Breast epithelium (tissue), 4 donors: ENCODE measurements at places on chromosomes 2 and 18. TPM values are rescaled to one million over a fixed set of nuclear protein-coding genes. Genes with fewer than 3 reads are reported as not detected.

DNA sequence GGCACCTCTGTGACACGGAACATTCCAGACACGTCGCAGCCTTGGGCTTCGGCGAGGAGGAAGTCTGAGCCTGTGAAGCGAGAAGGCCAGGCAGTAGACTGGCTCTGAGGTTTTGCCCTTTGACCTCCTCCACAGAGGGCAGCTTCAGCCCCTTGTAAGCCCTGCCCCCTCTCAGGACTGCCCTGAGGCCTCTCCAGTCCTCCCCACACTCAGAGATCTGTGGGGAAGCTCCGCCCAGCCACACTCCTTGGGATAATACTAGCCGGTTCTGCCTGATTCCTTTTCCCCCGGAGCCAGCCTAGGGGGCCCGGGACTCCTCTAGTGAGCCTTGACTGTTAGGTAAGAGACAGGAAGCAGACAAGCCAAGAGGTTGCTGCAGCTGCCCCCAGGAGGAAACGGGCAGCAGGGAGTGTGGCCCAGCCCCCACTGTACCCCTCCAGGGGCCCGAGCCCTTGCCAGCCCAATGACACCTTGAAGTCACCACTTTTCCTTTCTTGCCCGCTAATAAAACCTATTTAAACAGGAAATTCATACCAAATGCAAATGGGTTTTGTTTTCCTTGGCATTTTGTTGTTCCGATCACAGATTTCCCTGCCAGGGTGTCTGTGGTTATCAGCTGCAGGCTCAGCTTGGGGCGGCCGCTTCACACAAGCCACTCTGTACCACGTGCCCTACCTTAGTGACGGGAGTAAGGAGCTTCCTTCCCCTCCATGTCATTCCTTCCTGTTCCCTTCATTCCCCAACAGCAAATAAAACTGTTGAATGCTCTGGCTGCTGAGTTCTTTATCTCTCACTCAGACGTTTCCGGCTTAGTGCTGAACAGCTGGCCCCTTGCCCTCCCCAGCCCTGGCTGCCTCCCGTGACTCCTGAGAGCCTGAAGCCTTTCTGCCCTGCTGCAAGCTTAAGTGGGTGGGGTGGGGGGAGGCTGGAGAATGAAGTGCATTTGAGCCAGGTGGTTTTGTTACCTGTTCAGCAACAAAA is 124.7 kb downstream of the CABLES1 start:
- peak; percentile 78 for DNase-seq

DNA sequence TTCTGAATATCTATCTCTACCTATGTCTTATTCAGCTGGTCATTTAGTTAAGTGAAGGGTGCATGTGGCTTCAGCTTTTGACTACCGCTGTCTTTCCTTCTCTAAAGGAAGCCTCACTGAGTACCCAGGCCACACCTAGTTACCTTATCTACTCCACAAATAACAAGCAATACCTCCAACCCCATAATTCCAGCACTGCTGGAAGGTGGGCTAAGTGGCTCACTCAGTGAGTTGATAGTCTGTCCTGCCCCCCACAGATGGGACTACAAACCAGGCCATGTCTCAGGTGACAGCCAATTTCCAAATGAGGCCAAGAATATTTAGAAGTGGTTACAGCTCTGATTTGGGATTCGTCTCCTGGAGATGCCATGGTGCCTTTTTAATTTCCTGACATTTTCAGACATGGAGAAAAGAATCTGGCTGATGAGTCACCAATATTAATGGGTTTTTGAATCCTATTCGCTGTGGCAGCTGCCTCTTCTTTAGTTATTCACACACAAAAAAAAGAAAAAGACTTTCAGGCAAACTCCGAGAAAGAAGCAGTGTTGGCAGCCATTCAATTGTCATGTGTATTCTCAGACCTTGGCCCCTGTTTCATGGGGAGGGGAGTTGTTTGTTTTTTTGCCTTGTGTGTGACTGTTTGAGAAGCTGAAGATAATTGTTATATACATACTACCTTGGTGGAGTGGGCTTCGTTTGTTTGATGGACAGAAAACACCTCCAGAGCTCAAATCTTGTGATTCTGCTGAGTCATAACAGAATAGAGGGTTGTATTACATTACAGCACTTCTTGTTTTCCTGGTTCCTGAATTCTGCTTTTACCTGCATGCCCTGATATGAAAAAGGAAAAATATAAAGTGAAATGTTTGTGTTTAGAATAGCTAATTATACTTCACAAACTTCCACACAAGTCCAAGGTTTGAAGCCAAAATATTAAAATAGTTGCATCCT is 64.2 kb downstream of the SCG2 start:
- no peak for DNase-seq

GRCh38 chr2:196750977-196751631 is 48.4 kb downstream of the GTF3C3 start:
- DNase-seq: no peak

GRCh38 chr2:62441421-62441820 is 64.6 kb downstream of the TMEM17 start:
- DNase-seq: no peak

- no peak for DNase-seq
Measured at GRCh38 chr2:45477546-45477945, 133.5 kb downstream of the SRBD1 start.

DNA sequence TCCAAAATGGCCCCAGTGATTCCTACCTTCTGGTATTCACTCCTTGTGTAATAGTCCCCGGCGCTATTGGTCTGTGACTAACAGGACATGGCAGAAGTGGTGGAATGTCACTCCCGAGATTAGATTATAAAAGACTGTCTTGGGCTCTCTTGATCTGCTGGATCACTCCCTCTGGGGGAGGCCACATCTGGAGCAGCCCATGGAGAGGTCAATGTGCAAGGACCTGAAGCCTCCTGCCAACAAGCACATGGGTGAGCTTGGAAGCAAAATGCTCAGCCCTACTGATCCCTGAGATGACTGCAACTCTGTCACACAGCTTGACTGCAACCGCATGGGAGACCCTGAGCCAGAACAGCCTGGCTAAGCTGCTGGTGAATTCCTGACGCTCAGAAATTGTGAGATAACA is 94.3 kb upstream of the GLI2 start:
- no peak for DNase-seq

GRCh38 chr2:222778400-222778799 is 82.4 kb upstream of the ACSL3 start:
- DNase-seq: no peak

DNA sequence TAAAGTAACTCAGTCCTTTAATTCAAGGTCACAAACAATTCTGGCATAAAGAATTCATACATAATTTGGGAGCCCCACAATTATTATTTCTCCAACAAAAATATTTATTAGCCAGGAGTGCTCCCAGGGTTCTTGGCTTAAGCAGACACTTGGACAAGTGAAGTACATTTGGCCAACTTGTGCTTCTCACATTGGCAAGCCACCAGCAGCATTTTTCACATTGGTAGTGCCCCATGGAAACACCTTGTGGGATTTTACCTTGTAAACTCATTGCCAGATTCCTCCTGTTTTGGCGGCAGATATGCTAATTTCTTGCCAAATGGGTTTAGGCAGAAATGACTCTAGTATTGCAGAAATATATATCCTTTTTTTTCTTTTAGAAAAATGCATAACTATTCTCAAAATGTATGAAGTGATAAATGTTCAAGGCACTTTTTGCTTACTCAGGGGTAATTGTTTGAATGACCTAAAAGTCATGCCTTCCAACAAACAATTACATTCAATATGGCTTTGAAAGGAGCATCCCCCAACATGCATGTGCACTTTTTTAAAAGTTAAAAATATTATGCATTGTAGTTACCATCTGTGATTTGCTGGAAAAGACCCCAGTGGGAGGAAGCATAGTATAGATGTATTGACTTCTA is 113.5 kb downstream of the CSRNP3 start:
- DNase-seq: peak; percentile 76

- no peak for DNase-seq
Measured at GRCh38 chr2:24566630-24567029, 75.6 kb downstream of the NCOA1 start.

DNA sequence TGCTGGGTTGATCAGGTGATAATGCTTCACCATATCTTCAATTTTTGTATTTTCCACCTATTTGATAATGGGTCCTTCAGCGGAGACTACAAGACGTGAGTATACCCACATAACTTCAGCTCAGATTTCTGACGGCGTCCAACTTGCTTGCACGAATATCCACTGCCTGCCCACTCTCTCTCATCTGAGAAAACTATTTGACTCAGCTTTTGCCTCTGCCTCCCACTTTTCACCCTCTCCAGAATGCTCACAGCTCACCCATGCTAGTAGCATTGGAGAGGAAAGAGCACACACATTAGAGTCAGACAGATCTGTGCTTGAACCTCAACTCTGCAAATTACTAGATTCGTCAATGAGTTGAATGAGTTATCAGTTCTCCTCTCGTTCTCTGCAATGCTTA is 166.8 kb downstream of the BCL2 start:
- DNase-seq: no peak

GRCh38 chr18:77365667-77366066 is 116.0 kb downstream of the GALR1 start:
- DNase-seq: no peak

- no peak for DNase-seq
Measured at GRCh38 chr18:64099244-64099643, 49.6 kb downstream of the LINC00305 start.

GRCh38 chr18:8794156-8794933 is 89.0 kb downstream of the MTCL1 start:
- DNase-seq: no peak

GRCh38 chr2:75844651-75845050 is 133.9 kb upstream of the GCFC2 start:
- DNase-seq: no peak

- DNase-seq: no peak
Measured at GRCh38 chr18:59470561-59471121, 111.6 kb upstream of the LMAN1 start.

- DNase-seq: no peak
Measured at GRCh38 chr2:28239207-28239606, 153.5 kb upstream of the FOSL2 start.

- no peak for DNase-seq
Measured at GRCh38 chr2:209460151-209460761, 36.4 kb downstream of the MAP2 start.

- DNase-seq: no peak
Measured at GRCh38 chr2:101803945-101804696, 106.6 kb downstream of the MAP4K4 start.

DNA sequence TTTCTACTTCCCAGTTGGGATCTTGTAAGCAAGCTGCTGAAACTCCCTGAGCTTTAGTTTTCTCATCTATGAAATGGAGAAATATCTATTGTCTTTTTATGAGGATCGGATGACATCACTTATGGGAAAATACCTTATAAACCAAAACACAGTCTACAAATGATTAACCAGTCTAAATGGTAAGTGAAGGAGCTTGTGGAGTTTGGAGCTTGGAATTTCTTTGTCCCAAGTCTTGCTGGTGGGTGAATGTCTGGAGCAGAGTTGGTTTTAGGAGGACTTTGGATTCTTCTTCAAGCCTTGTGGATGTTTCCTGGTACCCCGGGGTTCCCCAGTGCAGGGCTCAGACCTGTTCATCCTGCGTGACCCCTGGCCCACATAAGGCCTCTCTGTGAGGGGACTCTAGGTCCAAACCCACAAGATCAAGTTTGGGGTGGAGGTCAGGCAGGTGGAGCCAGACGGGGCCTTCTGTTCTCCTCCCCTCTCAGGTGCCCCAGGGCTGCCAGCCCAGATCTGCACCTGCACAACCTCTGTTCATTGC is 43.2 kb downstream of the FOSL2 start:
- DNase-seq: no peak

DNA sequence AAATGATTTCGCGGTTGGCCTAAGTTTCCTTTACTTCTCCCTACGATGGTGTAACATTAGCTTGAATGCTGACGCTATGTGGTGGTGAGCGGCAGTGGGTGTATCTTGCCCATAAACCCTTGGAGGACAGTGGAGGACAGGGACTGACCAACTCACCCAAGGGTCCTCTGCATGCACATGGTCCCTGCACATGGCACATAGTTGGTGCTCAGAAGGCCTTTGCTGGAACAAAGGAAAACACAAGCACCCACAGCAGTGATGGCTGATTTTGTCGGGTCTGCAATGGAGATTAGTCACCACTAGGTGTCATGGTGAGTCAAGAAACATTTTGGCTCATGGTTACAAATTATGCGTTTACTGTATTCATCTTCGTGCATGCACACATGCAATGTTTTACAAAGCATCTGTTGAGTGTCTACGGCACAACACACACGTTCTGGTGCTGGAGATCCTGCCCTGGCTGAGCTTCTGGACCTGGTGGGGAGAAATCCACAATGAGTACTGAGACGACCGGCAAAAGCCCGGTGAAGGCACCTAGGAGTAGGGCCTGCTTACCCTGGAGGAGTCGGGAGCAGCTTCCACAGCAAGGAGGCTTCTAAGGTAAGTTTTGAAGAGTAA is 44.0 kb downstream of the PDCL3 start:
- no peak for DNase-seq

- DNase-seq: no peak
Measured at GRCh38 chr2:162062559-162062958, 11.5 kb downstream of the DPP4 start.

DNA sequence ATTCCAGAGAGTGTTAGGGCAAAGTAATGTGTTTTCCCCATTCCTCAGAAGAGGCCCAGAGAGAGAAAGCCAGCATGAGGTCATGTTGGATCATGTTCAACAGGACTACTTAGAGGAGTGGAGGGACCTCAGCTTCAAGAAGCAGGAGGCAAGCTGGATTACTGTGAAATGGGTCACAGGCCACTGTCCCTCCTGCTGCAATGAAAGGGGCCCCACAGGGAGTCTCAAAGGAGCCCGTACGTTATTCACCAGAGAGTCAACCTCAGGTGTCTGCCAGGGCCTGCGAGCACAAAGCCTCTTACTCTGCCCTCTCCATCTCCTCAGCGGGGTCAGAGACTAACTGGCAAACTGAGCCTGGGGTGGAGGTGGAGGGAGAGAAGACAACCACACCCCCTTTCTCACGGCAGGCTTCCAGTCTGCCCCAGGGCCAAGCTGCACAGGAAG is 27.2 kb upstream of the ACYP2 start:
- DNase-seq: no peak

- DNase-seq: no peak
Measured at GRCh38 chr18:71329114-71329513, 1040.3 kb downstream of the SOCS6 start.

The MROH2A gene
- not detected for total RNA-seq

The ZNF521 gene
- total RNA-seq: 51.8 TPM

The PLCD4 gene
- total RNA-seq: 2.6 TPM

The SF3B6 gene
- 91.7 TPM for total RNA-seq

The NEU2 gene
- total RNA-seq: not detected

The MATN3 gene
- 2.9 TPM for total RNA-seq

The SPP2 gene
- not detected for total RNA-seq

The PLEK gene
- 3.6 TPM for total RNA-seq

The TFCP2L1 gene
- total RNA-seq: 7.5 TPM

The CCDC74B gene
- total RNA-seq: 2.7 TPM
